ENCODE measurements at places on chromosomes 1 and 21.

DNA sequence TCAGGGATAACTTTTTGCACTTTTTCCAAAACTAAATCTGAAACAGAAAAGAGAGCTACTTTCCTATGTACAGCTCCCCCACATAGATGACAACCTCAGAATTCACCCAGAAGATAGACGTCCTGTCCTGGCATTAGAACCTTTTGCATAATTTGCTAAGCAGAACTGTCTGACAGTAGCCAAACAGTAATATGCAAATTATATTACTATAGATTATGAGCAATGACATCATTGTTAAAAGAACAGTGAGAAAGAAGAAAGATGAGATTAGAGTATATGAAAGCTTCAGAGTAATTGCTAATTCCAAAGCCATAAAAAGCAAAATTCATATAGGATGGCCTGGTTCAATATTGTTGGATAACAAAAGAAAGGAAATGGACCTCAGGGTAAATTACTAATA lies 43.7 kb downstream of the SLC44A5 start:
- DNase-seq = no peak

- DNase-seq = peak; percentile 63
Measured at GRCh38 chr1:27662707-27663393, 9.1 kb downstream of the IFI6 start.

GRCh38 chr1:205008896-205009295 lies 34.1 kb upstream of the CNTN2 start:
- no peak for DNase-seq

DNA sequence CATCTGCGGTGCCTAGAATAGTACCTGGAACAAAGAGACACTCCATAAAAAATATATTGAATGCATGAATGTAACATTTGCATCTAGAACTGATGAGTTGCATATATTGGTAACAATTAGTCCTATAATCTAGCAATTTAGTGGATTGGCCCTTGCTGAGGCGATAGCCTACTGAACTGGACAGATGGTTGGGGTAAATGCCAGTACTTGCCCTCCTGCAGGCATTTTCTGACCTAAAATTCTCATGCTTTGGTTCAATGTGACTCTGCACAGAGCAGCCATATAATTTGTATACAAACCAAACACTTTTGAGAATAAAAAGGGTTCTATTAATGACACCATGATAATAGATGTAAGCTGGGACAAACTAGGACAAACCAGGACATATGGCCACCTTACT lies 313.6 kb downstream of the OLFM3 start:
- DNase-seq = no peak

DNA sequence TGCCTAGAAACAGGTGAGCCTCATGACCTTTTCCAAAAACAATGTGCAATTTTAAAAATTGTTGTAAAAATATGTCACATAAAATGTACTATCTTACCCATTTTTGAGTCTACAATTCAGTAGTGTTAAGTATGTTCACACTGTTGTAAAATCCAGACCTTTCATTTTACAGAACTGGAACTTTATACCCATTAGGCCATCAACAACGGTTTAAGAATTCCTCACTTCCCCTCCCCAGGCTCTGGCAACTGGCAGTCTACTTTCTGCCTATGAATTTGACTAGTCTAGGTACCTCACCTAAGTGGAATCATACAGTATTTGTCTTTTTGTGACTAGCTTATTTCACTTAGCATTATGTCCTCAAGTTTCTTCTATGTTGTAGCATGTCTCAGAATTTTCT lies 8.6 kb downstream of the CTSE start:
- no peak for DNase-seq

- DNase-seq = no peak
Measured at GRCh38 chr1:220528679-220529501, 954 bp downstream of the MARK1 start.

GRCh38 chr1:223363856-223364684 lies at the start of gene SUSD4:
Gene SUSD4 (minus strand): TSS chr1:223364176. CDS start chr1:223363425, 751 bp downstream.
- no peak for DNase-seq

DNA sequence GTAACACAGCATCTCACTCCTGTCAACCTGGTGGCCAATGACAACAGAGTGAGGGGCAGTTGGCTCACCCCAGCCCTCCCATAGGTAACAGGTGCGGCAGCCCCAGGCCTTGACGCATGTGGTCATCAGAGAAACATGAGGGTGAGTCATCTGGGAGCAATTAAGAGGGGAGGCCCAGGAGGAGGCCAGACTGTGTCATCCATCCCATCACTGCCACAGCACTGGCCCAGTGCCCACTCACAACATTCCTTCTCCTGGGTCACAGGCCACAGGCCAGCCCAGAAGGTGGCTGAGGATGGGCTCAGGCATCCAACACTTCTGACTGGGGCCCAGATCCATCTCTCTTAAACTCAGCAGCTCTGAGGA lies 17.1 kb downstream of the TEX35 start:
- peak; percentile 48 for DNase-seq

GRCh38 chr1:160022330-160023310 lies 9.2 kb downstream of the PIGM start:
- no peak for DNase-seq

DNA sequence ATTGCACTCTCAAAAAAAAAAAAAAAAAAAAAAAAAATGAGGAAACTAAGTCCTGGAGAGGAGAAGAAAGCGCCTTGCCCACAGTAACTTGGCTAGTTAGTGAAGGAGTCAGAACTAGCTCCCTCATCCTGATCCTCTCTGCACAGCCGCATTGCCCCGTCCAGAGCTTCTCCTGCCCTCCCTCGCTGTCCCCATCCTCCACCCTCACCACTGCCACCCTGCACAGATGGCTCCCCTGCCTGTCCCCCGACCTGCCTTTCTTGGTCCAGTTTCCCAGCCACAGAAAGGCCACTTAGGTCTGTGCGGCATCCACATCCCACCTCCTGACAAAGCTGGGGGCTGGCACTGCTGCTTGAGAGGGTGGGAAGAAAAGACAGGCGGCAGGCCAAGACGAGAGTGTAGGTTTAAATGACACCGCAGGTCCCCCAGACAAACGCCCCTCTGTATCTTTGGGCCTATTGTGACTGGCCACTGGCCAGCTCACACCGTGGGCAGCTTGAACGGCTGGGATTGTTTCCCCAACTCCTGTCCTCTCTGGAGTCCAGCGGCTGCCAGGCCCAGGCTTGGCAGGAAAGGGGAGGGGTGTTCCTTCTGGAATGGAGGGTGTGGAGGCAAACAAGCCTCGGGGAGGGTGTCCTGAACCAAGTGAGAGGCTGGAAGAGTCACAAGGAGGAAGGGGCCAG lies 20.2 kb downstream of the NCMAP start:
- DNase-seq = peak; percentile 70

DNA sequence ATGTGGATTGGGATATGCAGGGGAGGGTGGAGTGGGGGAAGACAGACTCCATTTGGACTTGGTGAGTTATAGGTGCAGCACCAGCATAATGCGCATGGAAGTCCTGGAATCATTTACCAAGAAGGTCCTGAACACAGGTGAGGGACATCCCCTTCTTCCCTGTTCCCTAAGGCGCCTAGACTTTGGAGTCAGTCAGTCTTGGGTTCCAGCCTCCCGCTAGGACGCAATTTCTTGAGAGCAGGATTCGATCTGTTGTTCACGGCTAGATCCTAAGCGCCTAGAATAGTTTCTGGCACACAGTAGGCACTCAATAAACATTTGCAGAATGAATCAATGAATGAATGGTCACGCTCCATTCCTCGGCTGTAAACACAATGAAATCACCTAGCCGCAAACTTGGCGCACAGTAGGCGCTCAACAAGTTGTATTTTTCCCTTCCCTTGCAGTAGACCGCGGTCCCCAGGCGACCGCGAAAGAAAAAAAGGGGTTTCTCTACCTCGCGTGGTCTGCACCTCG lies 1.0 kb upstream of the AK4 start:
- no peak for DNase-seq

GRCh38 chr1:155255243-155256007 lies at the start of gene ENTREP3:
Gene ENTREP3 (minus strand): TSS chr1:155255483. CDS start chr1:155254877, 606 bp downstream.
- DNase-seq = peak; percentile 87
